ENCODE measurements at places on chromosomes 2 and 18.

GRCh38 chr18:57772387-57772799 is 30.7 kb downstream of the ATP8B1 start:
- no peak for DNase-seq

GRCh38 chr18:13470516-13471197 is 252.1 kb downstream of the LDLRAD4 start:
- no peak for DNase-seq

GRCh38 chr18:76524900-76525698 is 30.1 kb upstream of the ZNF516 start:
- DNase-seq = no peak

DNA sequence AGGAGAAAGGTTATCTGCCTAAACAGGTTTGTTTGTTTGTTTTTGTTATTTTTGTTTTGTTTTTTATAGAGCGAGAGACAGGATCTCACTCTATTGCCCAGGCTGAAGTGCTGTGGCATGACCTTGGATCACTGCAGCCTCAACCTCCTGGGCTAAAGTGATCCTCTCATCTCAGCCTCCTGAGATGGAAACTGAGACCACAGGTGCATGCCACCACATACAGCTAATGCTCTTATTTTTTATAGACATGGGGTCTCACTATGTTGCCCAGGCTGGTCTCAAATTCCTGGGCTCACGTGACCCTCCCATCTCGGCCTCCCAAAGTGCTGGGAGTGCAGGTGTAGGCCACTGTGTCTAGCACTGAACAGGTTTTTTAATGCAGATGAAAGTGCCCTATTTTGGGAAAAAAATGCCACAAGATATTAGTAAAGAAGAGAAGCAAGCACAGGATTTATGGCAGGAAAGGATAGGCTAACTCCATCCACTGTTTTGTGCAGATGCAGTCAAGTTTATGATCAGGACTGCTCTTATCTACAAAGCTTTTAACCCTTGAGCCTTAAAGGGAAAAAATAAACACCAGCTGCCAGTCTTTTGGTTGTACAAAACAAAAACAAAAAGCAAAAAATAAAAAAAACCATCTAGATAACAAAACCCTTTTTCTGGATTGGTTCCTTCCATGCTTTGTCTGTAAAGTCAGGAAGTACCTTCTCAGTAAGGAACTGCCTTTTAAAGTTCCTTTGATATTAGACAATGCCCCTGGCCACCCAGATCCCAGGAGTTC is 29.4 kb downstream of the MAP4K3 start:
- no peak for DNase-seq

GRCh38 chr18:48934723-48935432 is 15.9 kb downstream of the SMAD7 start:
- DNase-seq = no peak
